EH (cell line): ENCODE measurements at places on chromosomes 11 and 22.
A peak's percentile ranks its signal among the peaks of the same experiment; 100 is the strongest.

- no peak for DNase-seq
Observed at GRCh38 chr11:69950621-69951020, 127.5 kb upstream of the ANO1 start.

DNA sequence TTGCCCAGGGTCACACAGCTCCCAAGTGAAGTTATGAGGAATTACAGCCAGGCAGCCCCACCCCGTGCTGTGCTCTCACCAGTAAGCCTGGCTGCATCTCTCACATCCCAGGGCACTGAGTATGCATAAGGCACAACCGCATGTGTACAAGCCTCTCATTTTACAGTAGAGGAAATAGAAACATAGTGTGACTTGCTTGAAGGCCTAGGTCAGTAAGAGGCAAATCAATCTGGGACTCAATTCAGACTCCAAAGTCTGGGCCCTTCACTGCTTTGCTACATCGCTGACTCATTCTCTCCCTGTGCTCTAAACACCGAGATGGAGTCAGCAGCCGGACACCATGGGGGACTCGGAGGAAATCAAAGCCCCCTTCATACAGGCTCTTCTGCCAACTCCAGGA is 7.9 kb downstream of the ABTB2 start:
- DNase-seq: no peak

- DNase-seq: no peak
Observed at GRCh38 chr22:37801946-37802309, 5.8 kb upstream of the GCAT start.

- DNase-seq: no peak
Observed at GRCh38 chr11:44993971-44994704, 43.5 kb upstream of the TP53I11 start.

GRCh38 chr11:75520688-75521087 is 5.1 kb downstream of the GDPD5 start:
- DNase-seq: no peak

GRCh38 chr11:87440076-87440770 is 402.5 kb downstream of the TMEM135 start:
- DNase-seq: peak; percentile 79

GRCh38 chr11:97937501-97937900 is 1083.2 kb upstream of the CNTN5 start:
- peak; percentile 71 for DNase-seq

- no peak for DNase-seq
Observed at GRCh38 chr22:37618072-37618656, 9.5 kb downstream of the GGA1 start.

DNA sequence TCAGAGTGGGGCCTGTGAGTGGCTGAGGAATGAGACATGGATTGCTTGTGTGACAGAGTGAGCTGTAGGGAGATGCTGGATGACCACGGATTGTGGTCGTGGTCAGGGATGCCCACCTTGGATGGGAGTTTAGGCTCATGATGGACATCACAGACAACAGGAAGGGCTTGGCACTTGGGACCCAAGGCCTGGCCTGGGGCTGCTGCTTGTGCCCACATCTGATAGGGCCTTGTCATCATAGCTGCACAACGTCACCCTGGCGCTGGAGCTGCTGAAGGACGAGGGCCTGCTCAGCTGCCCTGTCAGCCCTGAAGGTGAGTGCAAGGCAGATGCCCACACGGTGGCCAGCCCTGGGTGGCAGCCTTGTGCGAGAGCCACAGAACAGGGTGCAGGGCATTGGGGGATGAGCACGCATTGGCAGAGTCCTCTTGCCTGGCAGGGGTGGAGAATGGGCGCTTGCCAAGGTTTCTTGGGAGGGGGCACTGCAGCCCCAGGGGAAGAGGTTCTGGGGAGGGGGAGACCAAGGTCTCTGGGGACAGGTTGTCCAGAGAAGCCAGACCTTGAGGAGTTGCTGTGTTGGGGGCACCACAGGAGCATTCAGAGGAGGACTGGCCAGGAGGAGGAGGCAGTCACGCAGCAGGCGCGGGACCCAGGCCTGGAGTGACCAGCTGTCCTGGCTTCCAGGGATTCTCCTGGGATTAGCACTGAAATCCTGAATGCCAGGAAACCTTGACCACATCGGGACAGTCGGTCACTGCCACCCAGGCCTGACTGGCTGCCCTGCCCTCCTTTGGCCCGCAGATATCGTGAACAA is 25.0 kb downstream of the PARVG start:
- no peak for DNase-seq

- DNase-seq: no peak
Observed at GRCh38 chr11:36123336-36124101, 165.7 kb downstream of the COMMD9 start.

GRCh38 chr11:59186130-59186594 is 14.2 kb downstream of the DTX4 start:
- DNase-seq: peak; percentile 34

- DNase-seq: peak; percentile 69
Observed at GRCh38 chr22:43151251-43152002, at the start of gene TSPO. TSPO (plus strand) TSS chr22:43151559; CDS start chr22:43159239, 7,680 bp downstream.

DNA sequence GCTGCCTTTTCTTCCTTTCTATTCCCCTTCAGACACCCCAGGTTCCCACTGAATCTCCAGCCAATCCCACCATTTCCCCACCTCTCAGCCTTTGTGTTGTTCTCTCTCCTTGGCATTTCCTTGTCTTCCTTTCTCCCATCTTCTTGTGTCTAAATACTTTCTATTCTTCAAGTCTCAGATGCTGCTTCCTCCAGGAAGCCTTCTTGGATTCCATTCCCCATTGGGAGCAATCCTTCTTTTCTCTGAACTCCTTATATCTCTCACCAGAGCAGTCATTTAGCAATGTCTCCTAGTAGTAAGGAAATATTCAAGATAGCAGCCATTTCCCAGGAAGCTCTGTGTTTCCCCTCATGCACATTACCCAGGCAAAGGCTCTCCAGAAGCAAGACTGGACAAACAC is 15.4 kb downstream of the YPEL4 start:
- no peak for DNase-seq

DNA sequence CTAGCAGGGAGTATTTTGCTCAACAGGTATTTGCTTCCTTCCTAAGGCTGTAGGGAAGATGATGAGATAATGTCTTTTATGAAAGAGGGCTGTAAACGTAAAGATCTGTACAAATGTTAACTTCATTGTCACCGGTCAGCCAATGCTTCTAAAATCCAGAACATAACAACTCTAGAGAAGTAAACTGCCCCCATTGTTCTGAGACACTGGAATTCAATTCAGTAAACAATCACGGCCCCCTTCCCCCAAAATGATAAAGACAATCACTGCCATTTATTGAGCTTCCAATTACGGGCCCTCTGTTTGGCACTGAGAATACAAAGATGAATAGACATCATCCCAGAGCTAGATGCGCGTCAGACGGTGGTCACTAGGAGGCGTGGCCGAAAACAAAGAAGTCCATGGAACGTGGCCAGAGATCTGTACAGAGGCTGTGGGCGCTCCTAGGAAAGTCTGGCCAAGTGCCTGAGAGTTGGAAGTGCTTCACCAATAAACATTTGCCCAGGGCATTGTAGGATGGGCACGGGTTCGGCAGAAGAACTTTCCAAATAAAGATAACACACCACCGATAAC is 576 bp downstream of the TMEM258 start:
- peak; percentile 89 for DNase-seq

GRCh38 chr22:27800250-27801201 is 1.0 kb downstream of the MN1 start:
- DNase-seq: peak; percentile 4

DNA sequence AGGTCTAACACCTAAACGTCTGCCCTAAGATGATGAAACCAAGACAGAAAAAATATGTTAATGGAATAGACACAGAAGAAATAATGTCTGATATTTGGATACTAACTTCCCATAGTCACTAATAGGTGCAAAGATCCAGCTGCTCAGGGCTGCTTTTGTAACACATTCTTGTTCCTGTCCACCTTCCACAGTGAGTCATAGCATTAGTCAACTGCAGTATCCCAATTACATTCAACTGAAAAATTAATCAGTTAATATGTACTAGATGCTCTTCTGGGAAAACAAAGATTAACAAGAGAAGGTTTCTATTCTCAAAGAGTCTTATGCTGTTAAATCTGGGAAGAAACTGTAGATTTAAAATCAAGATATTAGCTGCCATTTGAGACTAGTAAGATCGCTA is 47.6 kb downstream of the HEPHL1 start:
- DNase-seq: no peak

DNA sequence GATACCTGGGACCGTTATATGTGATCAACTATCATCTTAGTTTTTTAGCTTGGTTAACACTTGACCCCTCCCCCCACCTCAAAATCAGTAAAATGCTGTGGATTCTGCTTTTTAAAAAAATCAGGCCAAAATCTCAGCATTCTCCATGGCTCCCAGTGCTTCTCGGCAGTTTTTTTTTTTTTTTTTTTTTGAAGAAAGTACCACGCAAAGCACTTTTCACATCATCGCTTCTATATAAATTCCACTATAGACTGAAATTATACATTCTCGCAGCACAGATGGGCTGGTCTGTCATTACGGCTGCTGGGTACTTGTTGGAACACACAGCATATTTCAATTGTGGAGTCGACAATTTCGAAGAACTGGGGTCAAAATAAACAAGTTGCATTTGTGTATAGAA is 67.7 kb upstream of the PPARA start:
- DNase-seq: peak; percentile 21

- DNase-seq: no peak
Observed at GRCh38 chr22:18103527-18104269, 6.9 kb upstream of the TUBA8 start.

GRCh38 chr11:64165481-64165841 is 452 bp downstream of the MACROD1 start:
- DNase-seq: peak; percentile 23

DNA sequence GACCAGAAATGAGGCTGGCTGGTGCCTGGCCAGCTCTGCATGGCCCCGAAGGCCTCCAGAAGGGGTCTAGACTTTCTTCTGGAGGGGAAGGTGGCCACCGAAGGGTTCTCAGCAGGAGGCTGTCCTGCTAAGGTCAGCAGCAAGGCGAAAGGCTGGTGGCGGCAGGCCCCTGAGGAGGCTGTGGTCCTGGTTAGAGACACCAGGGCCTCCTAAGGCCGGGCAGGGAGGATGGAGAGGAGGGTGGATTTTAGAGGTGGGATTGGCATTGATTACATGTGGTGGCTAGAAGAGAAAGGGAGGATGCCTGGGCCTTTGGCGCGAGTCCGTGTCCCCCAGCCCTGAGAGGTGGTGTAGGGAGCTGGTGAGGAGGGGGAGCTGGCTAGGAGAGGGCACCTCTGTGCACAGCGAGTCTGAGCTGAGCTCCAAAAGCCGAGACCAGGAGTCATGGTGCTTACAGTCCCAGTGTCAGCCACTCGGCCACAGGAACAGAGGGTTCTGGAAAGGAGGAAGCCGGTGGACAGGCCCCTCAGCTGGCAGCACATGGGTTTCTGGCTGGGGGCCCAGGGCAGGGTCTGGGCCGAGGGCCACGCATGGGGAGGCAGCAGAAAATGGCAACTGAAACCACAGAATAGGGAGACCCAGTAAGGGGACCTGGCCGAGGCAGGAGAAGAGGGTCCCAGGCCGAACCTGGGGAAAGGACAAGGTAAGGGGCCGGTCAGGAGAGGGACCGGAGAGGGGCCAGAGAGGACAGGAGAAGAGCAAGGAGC is 2.5 kb downstream of the FERMT3 start:
- DNase-seq: no peak
